ENCODE measurements at places on chromosomes 1 and 21.

DNA sequence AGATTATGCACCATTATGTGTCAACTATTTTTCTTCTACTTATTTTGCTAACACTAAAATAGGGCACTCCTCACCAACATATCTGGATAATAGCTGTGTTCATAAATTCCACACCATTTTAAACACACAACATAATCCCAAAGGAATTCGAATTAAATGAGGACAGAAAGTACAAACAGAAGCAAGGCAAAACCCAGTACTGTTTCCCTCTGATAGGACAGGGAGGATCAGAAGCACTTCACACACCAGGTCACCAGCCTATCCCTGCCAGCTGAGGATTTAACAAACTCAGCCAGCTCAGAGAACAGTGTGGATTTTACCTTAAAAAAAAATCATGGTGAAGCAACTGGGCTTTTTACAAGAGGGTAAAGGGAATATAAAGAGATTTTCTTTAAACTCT lies 20.0 kb downstream of the CRYZ start:
- DNase-seq = no peak

- no peak for DNase-seq
Measured at GRCh38 chr21:17780539-17780938, 38.6 kb downstream of the C21orf91 start.

DNA sequence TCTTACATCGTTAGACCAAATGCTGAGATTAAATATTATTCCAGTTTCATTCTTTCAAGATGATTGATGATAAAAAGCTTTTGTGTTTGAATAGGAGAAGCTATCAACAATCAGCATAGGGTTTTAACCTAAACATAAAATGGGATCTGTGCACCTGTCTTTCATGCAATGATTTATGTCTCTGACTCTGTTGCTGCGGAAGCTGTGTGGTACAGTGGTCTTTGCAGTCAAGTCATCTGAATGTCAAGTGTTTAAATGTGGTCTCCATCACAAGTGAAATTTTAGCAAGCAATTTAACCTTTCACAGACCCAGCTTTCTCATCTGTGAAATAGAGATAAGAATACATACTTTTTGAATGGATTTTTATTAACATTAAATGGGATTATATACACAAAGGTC lies 107.2 kb downstream of the PLPPR5 start:
- DNase-seq = no peak

GRCh38 chr1:1956101-1956500 lies 37.0 kb upstream of the TMEM52 start:
- DNase-seq = no peak

DNA sequence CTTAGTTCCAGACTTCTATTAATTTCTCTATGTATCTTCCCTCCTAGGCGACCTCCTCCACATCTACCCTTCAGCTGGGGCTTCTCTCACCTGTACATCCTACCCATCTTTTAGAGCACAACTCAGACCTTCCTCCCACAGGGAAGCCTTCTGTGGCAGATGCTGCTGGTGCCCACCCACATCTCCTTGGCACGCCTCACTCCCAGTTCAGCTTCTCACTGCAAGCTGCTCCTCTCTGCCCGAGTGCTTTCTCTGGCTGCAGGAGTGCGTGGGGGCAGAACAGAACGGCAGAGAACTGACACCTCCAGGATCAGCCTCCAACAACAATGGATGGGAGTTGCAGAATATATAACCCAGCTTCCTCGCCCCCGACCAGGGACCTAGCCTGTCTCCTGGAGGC lies 36.5 kb downstream of the ZBTB18 start:
- peak; percentile 56 for DNase-seq

DNA sequence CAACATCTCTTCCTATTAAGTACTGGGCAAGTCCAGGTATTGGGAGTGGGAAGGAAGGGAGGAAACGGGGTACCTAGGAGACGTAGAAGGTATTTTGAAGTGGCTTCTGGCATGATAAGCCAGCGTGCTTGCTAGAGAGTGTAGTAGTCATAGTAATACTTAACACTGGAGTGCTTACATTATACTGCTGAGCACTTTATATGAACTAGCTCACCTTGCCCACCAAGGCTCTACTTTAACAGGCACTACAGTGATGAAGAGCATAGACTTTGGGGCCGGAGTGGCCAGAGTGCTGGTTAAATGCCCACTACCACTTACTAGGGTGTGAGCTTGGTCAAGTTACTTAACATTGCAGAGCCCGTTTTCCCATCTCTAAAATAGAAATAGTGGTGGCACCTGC lies 61.7 kb downstream of the ACP6 start:
- DNase-seq = no peak

GRCh38 chr1:85339656-85340399 lies 63.4 kb upstream of the BCL10 start:
- no peak for DNase-seq

DNA sequence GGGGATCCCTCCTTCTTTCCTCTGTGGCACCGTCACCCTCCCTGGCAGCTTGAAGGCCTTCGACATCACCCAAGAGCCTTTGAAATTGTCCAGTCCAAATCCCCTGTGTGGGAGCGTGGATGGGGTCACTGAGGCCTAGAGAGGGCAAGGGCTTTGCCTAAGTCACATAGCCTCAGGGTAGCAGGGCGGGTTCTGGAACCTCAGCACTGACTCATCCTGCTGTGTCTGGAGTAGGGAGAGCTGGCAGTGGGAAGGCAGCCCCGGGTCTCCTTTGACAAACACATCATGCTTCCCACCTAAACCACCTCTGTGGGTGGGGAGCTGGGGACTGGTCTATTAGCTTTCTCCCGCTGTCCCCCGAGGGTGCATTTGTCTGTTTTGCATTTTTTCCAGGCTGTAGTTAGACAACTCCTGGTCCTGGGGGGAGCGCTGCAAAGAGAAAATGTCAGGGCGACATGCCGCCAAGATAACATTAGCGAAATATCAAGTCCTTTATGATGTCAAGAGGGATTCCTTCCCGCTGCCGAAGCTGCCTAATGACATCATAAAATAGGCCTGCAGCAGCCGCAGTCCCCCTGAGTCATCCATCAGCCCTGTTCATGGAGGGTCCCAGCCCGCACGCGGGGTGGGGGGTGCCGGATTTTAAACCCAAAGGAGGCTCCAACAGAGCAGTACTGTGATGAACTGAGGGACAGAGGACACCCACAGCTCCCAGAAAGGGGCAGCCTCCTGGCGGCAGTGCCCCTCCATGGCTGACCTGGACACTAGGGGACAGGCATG lies 77.0 kb upstream of the POU3F1 start:
- no peak for DNase-seq

DNA sequence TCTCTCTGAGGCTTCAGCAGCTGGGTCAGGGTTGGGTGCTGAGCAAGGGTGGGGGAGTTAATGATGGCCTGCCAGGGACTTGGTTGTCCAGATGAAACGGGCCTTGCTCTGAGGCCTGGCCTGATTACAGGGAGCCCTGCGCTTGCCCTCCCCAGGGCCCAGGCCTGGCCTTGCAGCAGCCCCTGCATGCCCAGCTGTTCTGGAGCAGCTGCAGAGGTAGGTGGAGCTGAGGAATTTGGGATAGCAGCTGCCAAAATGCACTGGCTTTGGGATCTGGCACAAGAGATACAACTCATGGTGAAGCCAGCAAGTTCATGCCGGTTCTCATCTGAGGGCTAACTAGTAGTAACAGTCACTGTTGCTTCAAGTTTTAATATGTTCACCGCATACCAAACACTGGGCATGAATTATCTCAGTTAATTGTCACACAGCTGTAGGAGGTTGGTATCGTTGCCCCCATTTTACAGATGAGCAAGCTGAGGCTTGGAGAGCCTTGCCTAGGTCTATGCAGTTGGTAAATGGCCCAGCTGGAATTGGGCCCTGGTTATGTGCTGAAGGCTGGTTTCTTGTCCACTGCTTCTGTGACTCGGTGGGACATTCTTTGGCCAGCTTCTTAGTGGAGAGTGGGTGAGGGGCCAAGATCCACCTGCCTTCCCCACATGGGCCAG lies 7.3 kb upstream of the SERINC2 start:
- DNase-seq = no peak

- no peak for DNase-seq
Measured at GRCh38 chr1:11156441-11156840, 32.7 kb upstream of the ANGPTL7 start.

Measured in posterior cingulate gyrus (tissue), 11 donors.